ENCODE measurements at places on chromosomes 5 and 9. TPM values are rescaled to one million over a fixed set of nuclear protein-coding genes. Genes with fewer than 3 reads are reported as not detected.

Gene EGFLAM
- 1.1 TPM for total RNA-seq

Gene ZNF608
- 86.9 TPM for total RNA-seq

Gene ARID3C
- not detected for total RNA-seq

Gene SLC46A2
- total RNA-seq, result 0.72 TPM

Measured in motor neuron (in vitro differentiated cells).